IMR-90 (cell line): ENCODE measurements at places on chromosomes 4 and X.

DNA sequence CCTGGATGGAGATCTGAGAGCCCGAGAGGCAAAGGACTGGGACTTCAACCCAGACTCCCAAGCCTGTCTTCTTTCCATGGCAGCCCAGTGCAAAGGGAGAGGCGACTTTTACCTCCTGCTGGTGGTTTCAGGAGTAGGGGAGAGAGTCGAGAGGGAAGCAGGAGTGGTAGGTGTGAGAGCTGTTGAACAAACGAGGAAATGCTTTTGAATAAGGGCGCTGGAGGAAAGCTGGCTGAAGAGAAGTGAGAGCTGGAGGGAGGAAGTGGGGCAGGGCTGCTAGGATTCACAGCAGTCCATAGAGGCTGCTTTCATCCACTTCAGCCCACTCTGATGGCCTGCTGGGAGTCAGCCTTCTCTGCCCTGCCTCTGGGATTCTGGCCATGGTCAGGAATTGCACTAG lies 81.8 kb upstream of the EFNB1 start:
- H3K36me3 ChIP-seq: no peaks in the 10 kb centered on the region
- H3K27me3 ChIP-seq: peaks cover 25% of the 10 kb centered on the region
- no peak overlapping the region for H3K27ac ChIP-seq
- H3K4me3 ChIP-seq: no peak overlapping the region
- no peaks in the 10 kb centered on the region for H3K4me1 ChIP-seq

DNA sequence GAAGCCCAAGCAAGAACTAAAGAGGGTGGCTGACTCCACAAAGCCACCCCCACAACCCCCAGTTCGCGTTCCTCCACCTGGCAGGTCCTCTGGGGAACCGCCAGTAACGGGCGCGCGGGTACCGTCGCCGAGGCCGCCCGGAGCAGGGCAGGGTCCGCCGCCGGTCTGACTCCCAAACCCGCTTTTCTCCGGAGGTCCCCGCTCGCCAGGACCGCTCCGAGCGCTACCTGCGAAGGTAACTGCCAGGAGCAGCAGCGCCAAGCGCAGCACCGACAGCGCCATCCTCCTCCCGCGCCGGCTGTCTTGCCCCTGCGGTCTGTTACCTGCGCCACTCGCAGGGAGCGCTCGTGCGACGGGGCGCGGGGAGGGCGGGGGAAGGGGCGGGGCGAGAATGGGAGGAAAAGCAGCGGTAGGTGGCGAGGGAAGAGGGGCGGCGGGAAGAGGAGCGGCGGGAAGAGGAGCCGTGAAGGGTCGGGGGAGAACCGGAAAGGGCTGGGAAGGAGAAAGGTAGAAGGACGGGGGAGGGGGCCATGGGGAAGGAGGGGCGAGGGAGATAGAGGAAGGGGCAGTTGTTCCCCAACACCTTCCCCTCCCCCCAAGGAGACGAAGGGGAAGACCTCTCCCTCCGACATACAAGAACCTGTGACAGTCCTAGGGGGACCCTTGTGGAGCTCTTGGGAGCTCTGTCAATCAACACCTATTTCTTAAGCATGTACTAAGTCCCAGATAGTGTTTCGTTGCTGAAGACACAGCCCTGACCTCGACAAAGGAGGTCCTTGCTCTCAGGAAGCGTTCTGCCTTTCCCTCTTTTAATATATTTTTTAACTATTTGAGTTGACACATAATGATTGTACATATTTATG lies at the start of gene SPINK2:
TSS of gene SPINK2 (minus strand) at position 321 of the 863 bp plus-strand sequence. CDS start at position 282, 39 bp downstream.
- peak within 1 kb of the TSS; percentile 32 for H3K4me3 ChIP-seq
- no peaks in the 10 kb centered on the region for H3K36me3 ChIP-seq
- DNase-seq: no peak
- H3K27ac ChIP-seq: no peak within 1 kb of the TSS
- no peaks in the 10 kb centered on the region; the same call in 1 of the 2 replicates for H3K4me1 ChIP-seq

DNA sequence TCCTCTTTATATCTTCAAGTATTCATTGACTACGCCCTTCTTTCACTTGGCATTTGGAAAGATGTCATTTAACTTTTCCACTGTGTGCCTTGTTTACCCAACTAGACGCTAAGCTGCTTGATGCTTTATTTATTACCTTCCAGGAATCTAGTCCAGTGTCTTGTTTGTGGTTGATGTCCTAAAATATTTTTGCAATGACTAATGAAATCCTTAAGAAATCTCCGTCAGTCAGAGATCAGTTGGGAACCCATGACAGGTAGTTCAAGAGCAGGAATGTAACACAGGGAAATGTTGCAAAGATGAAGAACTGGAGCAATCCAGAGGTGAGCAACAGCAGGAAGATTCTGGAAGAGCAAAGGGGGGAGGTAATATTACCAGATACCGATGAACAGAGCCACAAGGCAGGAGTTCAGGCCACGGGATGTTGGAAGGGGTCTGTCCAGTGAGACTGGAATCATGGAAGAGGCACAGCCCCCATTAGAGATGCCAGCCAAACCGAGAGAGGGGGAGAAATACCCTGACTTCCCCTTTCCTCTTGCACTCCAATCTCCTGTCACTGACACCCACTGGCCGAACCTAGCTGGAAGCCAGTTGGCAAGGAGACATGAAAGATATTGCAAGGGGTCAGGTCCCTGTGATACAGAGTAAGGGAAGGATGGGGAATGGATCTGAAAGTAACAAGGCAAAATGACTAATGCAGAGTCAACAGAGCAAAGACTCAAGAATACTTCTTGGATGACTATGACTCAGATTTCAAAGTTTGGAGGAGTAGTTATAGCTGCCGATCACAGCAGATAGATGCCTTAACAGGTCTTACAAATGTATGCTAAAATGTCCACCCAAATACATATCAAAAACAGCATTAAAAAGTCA lies 62.7 kb upstream of the PHKA2 start:
- no peak overlapping the region for H3K4me3 ChIP-seq
- peak; percentile 71 for DNase-seq
- H3K27me3 ChIP-seq: no peaks in the 10 kb centered on the region
- H3K27ac ChIP-seq: no peak overlapping the region

DNA sequence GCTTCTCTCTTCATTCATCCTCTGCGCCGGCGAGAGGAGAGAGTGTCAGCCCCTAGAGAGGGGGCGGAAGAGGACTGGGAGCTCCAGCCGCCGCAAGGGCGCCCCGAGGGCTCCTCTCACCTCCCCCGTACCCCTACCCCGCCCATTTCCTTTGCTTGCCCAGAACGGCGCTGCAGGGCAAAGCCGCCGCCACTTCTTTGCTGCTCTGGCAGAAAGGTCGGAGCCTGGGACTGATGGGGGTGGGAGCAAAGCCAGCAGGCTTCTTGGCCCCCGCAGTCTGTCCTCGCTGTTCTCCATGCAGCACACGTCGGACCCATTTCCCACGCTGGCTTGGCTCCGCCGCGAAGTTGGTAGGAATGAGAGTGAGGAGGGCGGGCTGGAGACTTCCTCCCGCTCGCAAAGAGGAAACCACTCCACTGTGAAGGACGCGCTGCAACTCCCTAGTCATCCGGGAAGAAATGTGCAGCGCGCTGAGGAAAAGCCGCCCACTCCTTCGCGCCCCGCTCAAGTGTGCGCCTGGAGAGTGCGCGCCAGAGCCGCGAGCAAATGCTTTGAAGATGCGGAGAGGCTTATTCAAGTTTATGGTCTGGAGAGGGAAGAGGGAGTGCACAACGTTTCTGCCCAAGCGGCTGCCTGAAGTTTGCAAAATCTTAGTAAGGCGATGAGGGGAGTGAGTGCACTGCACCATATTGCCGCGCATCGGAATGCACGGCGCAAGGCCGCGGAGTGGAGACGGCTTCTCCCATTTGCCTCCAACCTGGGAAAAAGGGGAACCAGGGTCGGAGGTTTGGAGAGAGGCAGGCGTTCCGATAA lies 2.8 kb upstream of the PCDH7 start:
- peak; percentile 70 for DNase-seq
- H3K4me3 ChIP-seq: peak overlapping the region; percentile 78
- no peaks in the 10 kb centered on the region; the same call in 1 of the 2 replicates for H3K27me3 ChIP-seq
- peaks cover 2% of the 10 kb centered on the region; the same call in 1 of the 2 replicates for H3K4me1 ChIP-seq

DNA sequence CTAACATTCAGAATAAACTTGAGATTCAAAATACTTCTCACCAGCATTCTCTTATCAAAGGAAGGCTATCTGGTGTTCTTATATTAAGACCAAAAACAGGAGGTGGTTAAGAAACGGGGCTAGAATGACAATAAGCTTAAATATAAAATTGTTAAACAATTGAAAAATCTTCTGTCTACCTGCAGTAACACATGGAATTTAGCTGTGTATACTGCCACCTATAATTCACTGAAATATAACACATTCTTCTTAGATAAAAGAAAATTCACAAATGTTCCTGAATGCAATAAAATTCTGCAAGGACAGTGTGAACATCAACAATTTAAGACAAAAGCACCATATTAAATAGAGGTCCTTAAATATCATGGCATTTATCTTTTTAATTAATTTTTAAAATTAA lies 11.5 kb upstream of the PCDH10 start:
- H3K27ac ChIP-seq: no peak overlapping the region
- H3K27me3 ChIP-seq: no peaks in the 10 kb centered on the region
- H3K4me1 ChIP-seq: no peaks in the 10 kb centered on the region
- H3K36me3 ChIP-seq: no peaks in the 10 kb centered on the region
- DNase-seq: no peak
- no peak overlapping the region for H3K4me3 ChIP-seq

GRCh38 chr4:2321279-2322196 lies 59.6 kb upstream of the MXD4 start:
- H3K4me3 ChIP-seq: no peak overlapping the region
- no peak for DNase-seq
- no peak overlapping the region for H3K27ac ChIP-seq
- H3K27me3 ChIP-seq: peaks cover 2% of the 10 kb centered on the region

GRCh38 chrX:50103866-50104566 lies 96.8 kb downstream of the AKAP4 start:
- no peaks in the 10 kb centered on the region for H3K36me3 ChIP-seq
- H3K27ac ChIP-seq: no peak overlapping the region
- H3K4me3 ChIP-seq: no peak overlapping the region
- H3K27me3 ChIP-seq: peaks cover 5% of the 10 kb centered on the region
- H3K4me1 ChIP-seq: no peaks in the 10 kb centered on the region
